Activated T-helper 1 cell treated with anti-CD3 and anti-CD28 coated beads, Interleukin-12 subunit alpha, Interleukin-12 subunit beta, Interleukin-2, Interleukin-4 antibody, amounts not matched to agents 30 ng/mL and 10 ng/mL and 1 ng/mL, durations not matched to agents 14 hours and 24 hours and 36 hours (primary cell): ENCODE measurements at places on chromosomes 12 and 14. TPM values are rescaled to one million over a fixed set of nuclear protein-coding genes. Genes with fewer than 3 reads are reported as not detected.
A peak's percentile ranks its signal among the peaks of the same experiment; 100 is the strongest.

- no peaks in the 10 kb centered on the region for H3K27me3 ChIP-seq
- H3K27ac ChIP-seq: no peak overlapping the region
- no peaks in the 10 kb centered on the region for H3K4me1 ChIP-seq
- no peaks in the 10 kb centered on the region for H3K36me3 ChIP-seq
- DNase-seq: no peak
Observed at GRCh38 chr12:59181196-59181777, 261.0 kb upstream of the LRIG3 start.

- no peak for DNase-seq
- no peak overlapping the region for H3K27ac ChIP-seq
- peaks cover 2% of the 10 kb centered on the region for H3K27me3 ChIP-seq
- H3K36me3 ChIP-seq: no peaks in the 10 kb centered on the region
- H3K4me1 ChIP-seq: no peaks in the 10 kb centered on the region
Observed at GRCh38 chr12:71521125-71521524, 81.5 kb downstream of the LGR5 start.

- H3K4me1 ChIP-seq: peaks cover 12% of the 10 kb centered on the region
- no peaks in the 10 kb centered on the region for H3K36me3 ChIP-seq
- H3K27ac ChIP-seq: no peak overlapping the region
- no peak for DNase-seq
- no peak overlapping the region for H3K4me3 ChIP-seq
- peaks cover 35% of the 10 kb centered on the region for H3K27me3 ChIP-seq
Observed at GRCh38 chr12:53747095-53747494, 4.7 kb downstream of the CISTR start.

DNA sequence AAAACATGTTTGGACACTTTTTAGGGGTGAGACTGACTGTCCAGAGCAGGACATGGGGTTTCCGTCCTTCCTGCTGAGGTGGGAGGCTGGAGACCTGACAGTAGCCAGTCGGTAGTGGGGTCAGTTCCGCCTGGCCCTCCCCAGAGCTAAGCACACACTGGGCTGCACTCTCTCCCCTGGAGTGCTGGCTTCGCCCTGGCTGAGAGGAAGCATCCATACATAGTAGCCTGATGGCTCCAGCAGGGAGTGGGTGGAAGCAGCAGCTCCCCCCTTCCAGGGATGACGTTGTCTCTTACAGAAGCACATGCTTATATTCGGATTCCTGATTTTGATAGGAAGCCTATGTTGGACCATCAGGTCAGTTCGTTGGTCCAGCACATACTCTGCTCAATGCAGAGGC is 40.4 kb downstream of the SFSWAP start:
- H3K4me3 ChIP-seq: no peak overlapping the region
- no peaks in the 10 kb centered on the region for H3K27me3 ChIP-seq
- H3K4me1 ChIP-seq: peaks cover 8% of the 10 kb centered on the region
- no peak overlapping the region for H3K27ac ChIP-seq
- peaks cover 41% of the 10 kb centered on the region for H3K36me3 ChIP-seq
- DNase-seq: no peak

DNA sequence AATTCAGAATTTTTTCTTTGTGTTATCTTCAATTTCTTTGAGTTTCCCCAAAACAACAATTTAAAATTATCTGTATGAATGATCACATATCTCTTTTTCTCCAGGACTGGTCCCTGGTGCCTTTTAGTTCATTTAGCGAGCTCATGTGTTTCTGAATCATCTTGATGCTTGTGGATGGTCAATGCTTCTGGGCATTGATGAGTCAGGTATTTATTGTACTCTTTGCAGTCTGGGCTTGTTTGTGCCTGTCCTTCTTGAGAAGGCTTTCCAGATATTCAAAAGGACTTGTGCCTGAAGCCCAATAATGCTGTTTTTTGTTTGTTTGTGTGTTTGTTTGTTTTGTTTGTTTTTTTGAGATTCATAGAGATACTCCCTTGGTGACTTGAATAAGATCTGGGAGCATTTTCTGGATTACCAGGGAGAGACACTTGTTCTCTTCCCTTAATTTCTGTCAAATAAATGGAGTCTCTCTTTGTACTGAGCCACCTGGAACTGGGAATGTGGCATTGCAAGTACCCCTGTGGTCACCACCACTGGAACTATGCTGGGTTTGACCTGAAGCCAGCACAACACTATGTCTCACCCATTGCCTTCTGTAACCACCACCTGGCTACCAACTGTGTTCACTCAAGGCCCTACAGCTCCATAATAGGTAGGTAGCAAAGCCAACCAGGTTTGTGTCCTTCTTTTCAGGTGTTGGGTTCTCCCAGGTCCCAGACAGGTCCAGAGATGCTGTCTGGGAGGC is 56.3 kb downstream of the SLC6A15 start:
- no peak overlapping the region for H3K27ac ChIP-seq
- no peaks in the 10 kb centered on the region for H3K36me3 ChIP-seq
- peaks cover 3% of the 10 kb centered on the region for H3K27me3 ChIP-seq
- no peak for DNase-seq
- H3K4me1 ChIP-seq: no peaks in the 10 kb centered on the region

DNA sequence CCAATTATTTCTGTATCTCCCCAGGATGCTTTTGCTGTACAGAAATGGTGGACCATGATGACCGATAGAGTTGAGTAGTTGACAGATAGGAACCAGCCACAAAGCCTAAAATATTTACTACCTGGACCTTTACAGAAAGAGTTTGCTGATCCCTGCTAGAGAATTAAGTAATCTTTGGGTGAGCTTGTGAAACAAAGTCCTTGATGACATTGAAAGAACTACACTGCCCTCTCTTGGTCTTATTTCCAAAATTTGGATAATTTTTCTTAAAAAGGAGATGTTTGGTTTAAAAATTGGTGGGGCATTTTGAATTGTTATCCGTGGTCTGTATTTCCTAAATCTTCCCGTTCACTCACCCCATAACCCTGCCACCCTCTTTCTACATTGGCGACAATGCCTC is 13.7 kb upstream of the TCTN1 start:
- H3K4me3 ChIP-seq: no peak overlapping the region
- no peaks in the 10 kb centered on the region for H3K36me3 ChIP-seq
- no peaks in the 10 kb centered on the region for H3K27me3 ChIP-seq
- DNase-seq: no peak

GRCh38 chr14:65798216-65798615 is 385.7 kb downstream of the FUT8 start:
- H3K27me3 ChIP-seq: peaks cover 30% of the 10 kb centered on the region
- DNase-seq: no peak
- H3K27ac ChIP-seq: no peak overlapping the region
- H3K4me1 ChIP-seq: no peaks in the 10 kb centered on the region

GRCh38 chr12:56709759-56710376 is 15.2 kb downstream of the NACA start:
- no peak overlapping the region for H3K27ac ChIP-seq
- no peak for DNase-seq
- H3K36me3 ChIP-seq: peaks cover 34% of the 10 kb centered on the region
- H3K27me3 ChIP-seq: peaks cover 3% of the 10 kb centered on the region
- H3K4me1 ChIP-seq: peaks cover 12% of the 10 kb centered on the region

DNA sequence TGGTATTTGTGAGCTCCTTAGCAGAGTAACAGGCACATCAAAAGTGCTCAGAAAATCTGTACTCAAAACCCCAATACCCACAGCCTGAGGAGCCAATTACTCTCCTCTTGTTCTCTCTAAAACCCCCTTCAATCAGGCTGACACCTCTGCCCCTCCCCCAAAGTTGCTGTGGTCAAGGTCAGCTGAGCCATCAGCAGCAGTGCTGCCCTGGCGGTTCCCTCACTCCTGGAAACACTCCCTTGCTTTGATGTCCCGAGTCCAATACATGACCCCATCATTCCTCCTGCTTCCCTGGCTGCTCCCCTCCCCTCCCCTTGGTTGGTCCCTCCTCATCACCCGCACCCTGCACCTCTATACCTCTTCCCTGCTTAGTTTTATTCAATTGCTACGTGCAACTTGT is 57.2 kb upstream of the C14orf132 start:
- H3K36me3 ChIP-seq: no peaks in the 10 kb centered on the region
- H3K27ac ChIP-seq: no peak overlapping the region
- DNase-seq: no peak
- no peaks in the 10 kb centered on the region for H3K4me1 ChIP-seq

DNA sequence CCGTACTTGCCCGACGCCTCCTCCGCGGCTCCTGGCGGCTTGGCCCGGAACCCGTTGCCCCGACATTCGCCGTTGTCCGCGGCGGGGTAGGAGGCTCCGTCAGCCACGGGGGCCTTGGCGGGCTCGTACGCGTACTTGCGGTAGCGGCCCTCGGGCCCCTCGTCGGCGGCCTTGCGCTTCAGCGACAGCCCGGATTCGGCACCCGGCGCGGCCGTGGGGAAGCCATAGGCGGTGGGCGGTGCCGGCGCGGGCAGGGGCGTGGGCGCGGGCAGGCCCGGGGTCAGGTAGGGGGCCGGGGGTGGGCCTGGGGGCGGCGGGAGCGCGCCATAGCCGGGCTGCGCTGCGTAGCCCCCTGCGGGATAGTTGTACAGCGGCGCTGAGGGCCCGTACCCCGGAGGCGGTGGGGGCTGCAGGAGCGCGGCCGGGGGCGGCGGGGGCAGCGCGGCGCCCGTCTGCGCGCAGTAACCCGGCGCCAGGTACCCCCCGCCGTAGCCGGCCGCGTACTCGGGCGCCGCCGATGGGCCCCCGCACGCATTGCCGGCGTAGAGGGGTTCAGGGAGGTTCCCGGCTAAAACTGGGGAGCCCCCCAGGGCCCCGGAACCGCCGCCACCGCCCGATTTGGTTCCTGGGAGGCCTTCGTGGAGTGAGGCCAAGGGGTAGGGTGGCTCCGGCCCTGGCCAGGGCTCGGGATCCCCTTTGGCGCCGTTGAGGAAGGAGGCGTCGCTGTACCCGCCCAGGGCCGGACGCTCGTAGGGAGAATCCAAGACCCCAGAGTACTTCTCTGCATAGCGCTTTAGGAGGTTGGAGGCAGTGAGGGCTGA is 26.9 kb downstream of the FIGNL2 start:
- DNase-seq: no peak
- no peak overlapping the region for H3K27ac ChIP-seq
- peaks cover under 1% of the 10 kb centered on the region for H3K4me1 ChIP-seq
- peak overlapping the region; percentile 33 for H3K4me3 ChIP-seq

GRCh38 chr12:101877806-101878242 is 444 bp downstream of the DRAM1 start:
- H3K4me1 ChIP-seq: peaks cover 12% of the 10 kb centered on the region
- peaks cover 12% of the 10 kb centered on the region for H3K36me3 ChIP-seq
- H3K4me3 ChIP-seq: peak overlapping the region; percentile 90
- H3K27me3 ChIP-seq: no peaks in the 10 kb centered on the region

- H3K27ac ChIP-seq: no peak overlapping the region
- H3K4me3 ChIP-seq: no peak overlapping the region
- H3K36me3 ChIP-seq: no peaks in the 10 kb centered on the region
- H3K27me3 ChIP-seq: no peaks in the 10 kb centered on the region
- DNase-seq: no peak
Observed at GRCh38 chr12:125983094-125983783, 918.0 kb downstream of the AACS start.

DNA sequence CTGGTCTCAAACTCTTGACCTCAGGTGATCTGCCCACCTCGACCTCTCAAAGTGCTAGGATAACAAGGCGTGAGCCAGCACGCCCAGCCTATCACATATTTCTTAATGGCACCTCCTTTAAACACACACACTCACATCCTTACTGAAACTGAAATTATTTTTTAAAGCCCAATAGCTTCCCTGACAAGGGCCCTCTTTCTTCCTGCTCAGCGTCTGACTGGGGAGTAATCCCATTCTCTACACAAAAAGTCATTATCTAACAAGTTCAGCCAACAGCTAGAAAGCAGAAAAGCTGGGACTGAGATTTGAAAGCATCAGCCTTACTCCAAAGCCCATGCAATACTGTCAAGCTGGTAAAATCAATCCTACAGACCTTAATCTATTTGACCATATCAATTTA is 10.0 kb upstream of the AICDA start:
- no peak for DNase-seq
- no peaks in the 10 kb centered on the region for H3K4me1 ChIP-seq
- H3K36me3 ChIP-seq: no peaks in the 10 kb centered on the region
- H3K27ac ChIP-seq: no peak overlapping the region

- no peak for DNase-seq
- H3K36me3 ChIP-seq: peaks cover 14% of the 10 kb centered on the region
- peaks cover 21% of the 10 kb centered on the region for H3K4me1 ChIP-seq
- no peak overlapping the region for H3K27ac ChIP-seq
Observed at GRCh38 chr12:117092886-117093285, 6.3 kb downstream of the TESC start.

The GYS2 gene
- total RNA-seq: 0.16 TPM in 1 of 2 replicates, not detected in the other

The PTPRQ gene
- total RNA-seq: not detected in 2 replicates

The CLEC4D gene
- not detected in 2 replicates for total RNA-seq

The PRPF40B gene
- 10.4 and 12.7 TPM in 2 replicates for total RNA-seq

The MDM2 gene
- total RNA-seq: 279 and 303 TPM in 2 replicates

The SPX gene
- total RNA-seq: 0.49 and 1.0 TPM in 2 replicates

The MSI1 gene
- 0.07 TPM in 1 of 2 replicates, not detected in the other for total RNA-seq

The P2RX2 gene
- total RNA-seq: not detected in 2 replicates

The ARG2 gene
- 5.2 and 7.1 TPM in 2 replicates for total RNA-seq

The WNT1 gene
- total RNA-seq: 0.21 and 0.24 TPM in 2 replicates
